ENCODE measurements at places on chromosomes 13 and 19.

- DNase-seq: no peak
Measured at GRCh38 chr19:3357992-3358688, 8.2 kb upstream of the NFIC start.

- no peak for DNase-seq
Measured at GRCh38 chr13:28415994-28416421, 78.9 kb downstream of the FLT1 start.

DNA sequence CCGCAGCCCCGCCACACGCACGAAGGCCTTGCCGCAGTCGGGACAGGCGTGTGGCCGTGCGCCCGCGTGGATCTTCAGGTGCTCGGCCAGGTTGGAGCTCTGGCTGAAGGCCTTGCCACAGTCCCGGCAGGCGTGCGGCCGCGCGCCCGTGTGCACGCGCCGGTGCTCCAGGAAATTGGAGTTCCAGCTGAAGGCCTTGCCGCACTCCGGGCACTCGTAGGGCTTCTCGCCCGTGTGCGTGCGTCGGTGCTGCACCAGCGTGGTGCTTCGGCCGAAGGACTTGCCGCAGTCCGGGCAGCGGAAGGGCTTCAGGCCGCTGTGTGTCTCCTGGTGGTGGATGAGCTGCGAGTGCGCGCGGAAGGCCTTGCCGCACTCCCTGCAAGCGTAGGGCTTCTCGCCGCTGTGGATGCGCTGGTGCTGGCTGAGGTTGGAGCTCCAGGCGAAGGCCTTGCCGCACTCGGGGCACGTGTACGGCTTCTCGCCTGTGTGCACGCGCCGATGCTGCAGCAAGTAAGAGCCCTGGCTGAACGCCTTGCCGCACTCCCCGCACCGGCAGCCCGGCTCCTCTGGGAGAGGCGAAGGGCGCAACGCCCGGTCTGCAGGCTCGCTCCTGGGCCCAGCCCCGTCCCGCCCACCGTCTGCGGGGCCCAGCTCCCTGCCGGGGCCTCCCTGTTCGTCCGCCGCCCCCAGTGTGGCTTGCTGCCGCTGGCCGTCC lies 3.6 kb upstream of the A1BG start:
- DNase-seq: no peak

DNA sequence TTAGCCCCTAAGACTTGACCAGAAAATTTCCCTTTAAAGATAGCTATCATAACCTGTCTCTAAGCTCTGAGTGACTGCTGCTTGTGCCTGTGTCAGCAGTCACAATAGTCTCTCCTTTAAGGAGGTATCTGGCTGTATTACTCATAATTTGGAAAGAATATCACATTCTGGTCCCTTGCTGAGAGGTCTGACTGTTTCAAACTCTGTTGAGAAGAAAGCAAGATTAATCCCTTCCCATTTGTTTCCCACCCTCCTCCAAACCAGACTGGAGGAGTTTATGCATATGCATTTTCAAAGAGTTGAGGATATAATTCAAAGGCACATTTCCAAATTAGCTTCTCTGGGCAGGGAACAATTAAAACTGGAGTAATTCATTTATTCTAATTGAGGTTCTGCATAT lies 2.3 kb downstream of the HTR2A start:
- DNase-seq: no peak

GRCh38 chr13:89457977-89458376 lies 1786.8 kb downstream of the SLITRK5 start:
- DNase-seq: no peak

GRCh38 chr19:38145623-38146022 lies 78.4 kb downstream of the DPF1 start:
- no peak for DNase-seq
